ENCODE measurements at places on chromosomes 1 and 21. TPM values are rescaled to one million over a fixed set of nuclear protein-coding genes. Genes with fewer than 3 reads are reported as not detected.

The HSF2BP gene
- polyA plus RNA-seq, result 0.11 TPM

The S100A12 gene
- polyA plus RNA-seq, result not detected

The SAMSN1 gene
- polyA plus RNA-seq, result 45.9 TPM

The STMN1 gene
- 916 TPM for polyA plus RNA-seq

The C1orf53 gene
- 4.2 TPM for polyA plus RNA-seq

The ATP6V1G3 gene
- polyA plus RNA-seq, result not detected

The PCSK9 gene
- polyA plus RNA-seq, result not detected

The USP33 gene
- polyA plus RNA-seq, result 32.8 TPM

The TCP10L gene
- 0.16 TPM for polyA plus RNA-seq

The CASZ1 gene
- 2.6 TPM for polyA plus RNA-seq

The OR6K3 gene
- not detected for polyA plus RNA-seq

The DPT gene
- polyA plus RNA-seq, result not detected

The RAVER2 gene
- polyA plus RNA-seq, result not detected

The ECM1 gene
- 1.1 TPM for polyA plus RNA-seq

GRCh38 chr1:224245188-224245587, 62.1 kb downstream of the DEGS1 start:
- peak; percentile 33 for DNase-seq

DNA sequence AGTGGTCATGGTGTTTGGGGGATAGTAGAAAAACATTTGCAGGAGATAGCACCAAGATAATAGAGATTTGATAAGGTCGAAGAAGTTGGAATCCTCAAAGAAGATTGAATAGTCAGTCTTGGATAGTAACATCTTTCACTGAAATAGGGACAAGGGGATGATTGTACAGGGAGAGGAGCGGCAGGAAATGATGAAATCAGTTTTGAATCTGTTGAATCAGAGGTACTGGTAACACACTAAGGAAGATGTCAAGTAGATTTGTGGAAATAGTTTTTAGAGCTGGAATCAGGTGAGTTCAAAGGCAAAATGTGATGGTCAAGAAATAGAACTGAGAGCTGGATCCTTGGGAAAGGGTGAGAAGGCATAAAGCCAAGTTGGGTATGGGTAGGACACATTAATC, 26.5 kb downstream of the CAP1 start:
- DNase-seq, result no peak

DNA sequence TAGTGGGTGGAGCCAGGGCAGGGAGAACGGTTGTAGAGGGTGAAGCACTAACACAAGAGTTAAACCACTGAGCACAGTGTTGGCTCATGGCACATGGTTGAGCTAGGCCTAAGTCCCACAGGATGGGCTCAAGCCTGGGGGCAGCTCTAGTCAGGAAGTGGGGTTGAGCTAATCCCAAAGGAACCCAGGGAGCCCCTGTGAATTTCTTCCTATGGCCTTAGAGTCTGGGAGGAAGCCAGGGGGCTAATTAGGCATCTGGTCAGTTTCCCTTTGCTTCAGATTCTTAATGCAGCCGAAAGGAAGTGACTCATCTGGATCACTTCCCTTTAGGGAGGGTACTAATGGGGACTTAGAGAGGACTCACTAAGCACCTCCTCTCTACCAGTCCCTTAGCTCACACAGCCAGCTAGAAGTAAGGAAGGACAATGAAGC, 10.1 kb downstream of the CFAP45 start:
- DNase-seq, result peak; percentile 67

DNA sequence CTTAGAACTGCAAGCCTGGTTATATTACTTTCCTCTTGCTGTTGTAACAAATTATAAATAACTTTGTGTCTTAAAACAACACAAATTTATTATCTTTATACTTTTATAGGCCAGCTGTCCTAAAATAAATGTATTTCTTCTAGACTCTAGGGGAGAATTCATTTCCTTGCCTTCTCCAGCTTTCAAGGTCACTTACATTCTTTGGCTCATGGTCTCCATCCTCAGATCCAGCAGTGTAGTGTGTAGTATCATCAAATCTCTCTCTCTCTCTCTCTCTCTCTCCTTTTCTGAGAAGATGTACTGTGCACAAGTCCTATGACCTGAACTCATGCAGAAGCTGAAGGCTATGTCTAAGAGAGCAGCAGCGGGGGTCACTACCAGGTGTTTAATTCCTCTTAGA, 1510.6 kb downstream of the MRPL39 start:
- no peak for DNase-seq

DNA sequence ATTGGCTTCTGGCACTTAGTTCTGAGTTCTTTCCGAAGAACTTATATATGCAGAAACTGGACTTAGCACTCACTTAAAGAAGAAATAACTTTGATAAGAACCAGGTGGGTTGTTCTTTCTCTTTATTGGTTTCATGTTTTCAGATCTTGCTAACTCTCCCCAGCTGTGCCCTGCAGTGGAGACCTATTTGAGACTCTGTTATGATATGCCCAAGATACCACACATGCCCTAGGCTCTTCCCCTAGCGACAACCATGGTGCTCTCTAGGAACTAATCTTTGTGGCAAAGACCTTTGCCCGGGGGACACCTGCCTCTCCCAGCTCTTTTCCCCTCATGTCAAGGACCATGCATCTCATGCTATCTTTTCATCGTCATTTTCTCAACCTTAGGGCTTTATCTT, 128.8 kb downstream of the PBX1 start:
- DNase-seq, result no peak

DNA sequence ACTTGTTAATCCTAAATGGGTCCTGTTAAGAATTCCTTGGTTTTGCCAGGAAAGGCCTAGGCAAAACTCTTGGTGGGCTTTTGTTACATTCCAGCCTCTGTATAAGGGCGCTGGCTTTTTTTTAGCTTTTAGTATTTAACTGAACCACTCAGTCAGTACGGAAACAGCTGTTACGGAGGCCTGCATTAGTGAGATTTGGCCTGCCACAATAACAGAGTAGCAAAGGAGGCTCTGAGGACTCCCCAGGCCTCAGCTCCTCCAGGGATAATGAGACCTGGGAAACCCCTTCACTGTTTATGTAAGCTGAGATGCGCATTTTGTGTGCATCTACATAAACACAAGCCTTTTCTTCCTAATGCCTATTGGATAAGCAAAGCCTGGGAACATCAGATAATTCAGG, 210.2 kb downstream of the APP start:
- DNase-seq, result no peak

GRCh38 chr1:6801966-6802365, 16.7 kb downstream of the CAMTA1 start:
- no peak for DNase-seq

GRCh38 chr1:67675800-67676199, 9.2 kb upstream of the GADD45A start:
- no peak for DNase-seq

DNA sequence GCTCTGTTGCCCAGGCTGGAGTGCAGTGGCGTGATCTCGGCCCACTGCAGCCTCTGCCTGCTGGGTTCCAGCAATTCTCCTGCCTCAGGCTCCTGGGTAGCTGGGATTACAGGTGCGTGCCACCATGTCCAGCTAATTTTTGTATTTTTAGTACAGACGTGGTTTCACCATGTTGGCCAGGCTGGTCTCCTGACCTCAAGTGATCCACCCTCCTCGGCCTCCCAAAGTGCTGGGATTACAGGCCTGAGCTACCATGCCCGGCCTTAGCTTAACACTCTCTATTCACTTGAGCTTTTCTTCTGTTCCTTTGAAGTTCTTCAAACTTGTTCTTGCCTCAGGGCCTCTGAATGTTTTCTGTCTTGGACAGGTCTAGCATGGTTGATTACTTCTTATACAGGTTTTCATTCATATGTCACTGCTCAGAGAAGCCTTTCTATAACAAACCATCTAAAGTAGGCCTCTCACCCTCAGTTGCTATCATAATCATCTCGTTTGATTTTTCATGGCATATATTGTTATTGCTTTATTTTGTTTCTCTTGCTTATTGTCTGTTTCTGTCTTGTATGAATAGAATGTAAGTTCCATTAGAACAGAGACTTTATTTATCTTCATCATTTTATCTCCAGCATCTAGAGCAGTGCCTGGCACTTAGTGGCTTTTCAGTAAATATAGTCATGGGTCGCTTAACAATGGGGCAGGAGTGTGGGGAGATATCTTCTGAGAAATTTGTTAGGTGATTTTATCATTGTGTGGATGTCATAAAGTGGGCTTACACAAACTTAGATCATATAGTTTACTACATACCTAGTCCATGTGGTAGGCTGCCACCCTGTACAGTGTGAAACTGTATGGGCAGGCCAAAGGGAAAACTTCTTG, 12.1 kb downstream of the OSBPL9 start:
- no peak for DNase-seq

GRCh38 chr1:167880580-167881021, 33.3 kb downstream of the ADCY10 start:
- DNase-seq, result no peak

GRCh38 chr1:201982623-201983379, at the start of gene RNPEP:
TSS of gene RNPEP (plus strand) at chr1:201982648. CDS start at chr1:201982667, 19 bp downstream.
- DNase-seq, result no peak

DNA sequence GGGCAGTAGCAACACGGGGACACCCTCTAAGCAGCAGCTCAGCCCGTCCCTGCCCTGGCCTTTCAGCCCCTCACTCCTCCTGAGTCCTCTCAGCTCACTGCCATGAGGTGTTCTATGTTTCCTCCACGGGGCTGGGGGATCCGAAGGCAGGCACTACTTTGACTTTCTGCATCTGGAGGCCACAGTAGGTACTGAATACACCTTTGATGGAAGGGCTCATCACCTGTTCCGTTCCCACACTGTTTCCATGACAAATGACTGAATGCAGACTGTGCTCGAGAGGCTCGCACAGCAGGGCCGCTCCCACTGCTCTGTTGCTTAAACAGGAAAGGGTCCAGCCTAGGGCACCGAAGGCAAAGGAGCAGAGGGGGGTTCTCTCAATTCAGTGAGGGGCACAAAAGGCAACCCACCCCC, 77.6 kb upstream of the DNAH14 start:
- no peak for DNase-seq

DNA sequence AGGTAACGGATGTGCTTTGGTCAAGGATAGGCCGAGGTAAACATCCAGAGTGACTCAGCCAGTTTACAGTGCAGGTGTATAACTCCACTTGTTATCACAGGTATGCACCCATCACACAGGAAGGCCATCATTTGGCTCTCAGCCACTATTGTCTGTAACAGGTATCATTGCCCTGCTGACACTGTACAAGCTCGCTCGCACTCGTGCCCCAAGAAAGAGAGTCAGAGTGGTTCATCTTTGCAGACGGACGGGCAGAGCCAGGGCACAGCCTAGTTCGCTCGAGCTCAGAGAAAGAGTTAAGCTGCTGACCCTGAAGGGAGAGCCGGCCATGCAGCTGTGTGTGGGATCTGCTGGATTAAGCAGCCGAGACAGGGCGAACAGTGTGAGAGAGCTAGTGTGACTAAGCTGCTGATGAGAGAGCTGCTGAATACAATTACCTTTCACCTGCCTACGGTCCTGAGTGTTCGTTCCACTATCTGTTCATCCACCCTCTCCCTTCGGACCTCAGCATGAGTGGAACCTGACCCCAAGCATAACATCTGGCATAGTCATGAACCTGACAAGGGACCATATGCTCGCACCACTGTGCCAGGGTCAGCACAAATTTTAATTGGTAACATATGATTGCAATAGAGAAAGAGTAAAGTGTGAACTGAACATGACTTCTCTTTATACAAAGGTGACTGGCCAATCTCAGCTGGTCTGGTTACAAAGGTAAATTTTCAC, 27.0 kb upstream of the LYPD8 start:
- no peak for DNase-seq

GRCh38 chr1:61142726-61143500, 60.6 kb downstream of the NFIA start:
- no peak for DNase-seq

DNA sequence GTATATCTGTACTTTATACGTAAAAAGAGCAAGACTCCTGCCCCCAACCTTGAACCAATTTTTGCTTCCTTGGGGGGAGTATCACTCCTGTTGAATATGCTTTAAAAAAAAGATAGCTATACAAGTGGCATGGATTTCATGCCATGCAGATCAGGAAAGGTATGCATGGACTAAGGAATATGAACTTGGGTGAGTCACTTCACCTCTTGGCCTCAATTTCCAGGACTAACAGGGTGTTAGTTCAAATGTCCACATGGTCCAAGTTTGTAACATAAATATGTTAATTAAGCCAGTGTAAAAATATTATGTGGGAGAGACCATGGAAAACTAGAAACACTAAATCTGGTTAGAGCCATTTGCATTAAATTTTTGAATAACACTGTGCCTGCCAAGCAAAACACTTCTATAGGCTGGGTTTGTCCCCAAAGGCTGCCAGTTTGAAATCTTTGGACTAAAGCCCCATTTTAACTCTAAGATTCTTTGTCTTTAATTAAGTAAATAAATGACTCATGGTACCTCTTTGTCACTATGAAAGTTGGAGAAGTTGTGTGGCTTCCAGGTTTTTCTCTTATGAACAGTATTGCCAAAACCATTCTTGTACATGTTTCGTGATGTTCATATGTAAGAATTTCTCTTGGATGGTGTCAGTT, 33.1 kb downstream of the FAM177B start:
- no peak for DNase-seq

DNA sequence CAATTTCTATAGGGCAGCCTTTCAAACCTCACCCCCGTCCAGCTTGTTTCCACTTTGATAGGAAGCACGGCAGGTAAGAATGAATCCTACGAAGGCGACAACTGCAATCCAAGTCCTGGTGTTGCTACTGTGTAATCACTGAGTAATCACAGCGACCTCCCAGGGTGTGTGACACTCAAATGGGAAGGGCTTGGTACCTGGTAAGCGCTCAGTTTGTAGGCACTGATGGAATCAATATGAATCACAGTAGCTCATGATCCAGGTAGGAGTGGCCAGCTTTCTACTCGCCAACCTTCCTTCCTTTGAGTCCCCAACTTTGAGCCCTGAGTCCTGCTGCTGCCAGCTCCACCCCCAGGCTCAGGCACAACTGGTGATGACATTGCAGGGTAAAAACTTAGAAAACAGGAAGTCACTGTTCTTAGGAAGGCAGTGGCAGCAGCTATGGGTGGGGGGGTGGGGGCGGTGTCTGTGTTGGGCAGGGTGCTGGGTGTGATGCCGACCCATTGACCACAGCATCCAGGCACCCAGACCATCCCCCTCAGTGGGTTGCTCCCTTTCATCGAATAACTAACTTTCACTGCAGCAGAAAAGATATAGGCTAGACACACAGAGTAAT, 70.7 kb downstream of the CD247 start:
- no peak for DNase-seq

- DNase-seq, result no peak
Observed at GRCh38 chr1:55559842-55560241, 344.7 kb upstream of the USP24 start.

All from GM12878 (cell line).